ENCODE measurements at places on chromosomes 2 and 18. TPM values are rescaled to one million over a fixed set of nuclear protein-coding genes. Genes with fewer than 3 reads are reported as not detected.

DNA sequence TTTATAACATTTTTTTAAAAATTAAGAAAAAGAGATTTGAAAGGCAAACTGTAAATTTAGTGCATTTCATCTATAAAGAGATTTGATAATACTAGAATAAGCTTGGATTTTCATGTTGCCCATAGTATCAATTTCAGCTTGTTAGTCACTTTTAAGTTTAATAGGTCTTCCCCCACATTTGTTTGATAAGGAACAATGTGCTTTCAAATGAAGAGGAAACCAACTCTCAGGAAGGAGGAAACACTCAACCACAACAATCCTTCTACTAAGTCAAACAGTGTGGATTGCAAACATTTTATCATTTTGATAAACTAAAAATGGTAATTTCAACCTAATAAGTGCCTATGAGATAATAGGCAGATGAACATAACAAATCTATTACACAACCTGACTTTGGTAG, 397.1 kb upstream of the CDH20 start:
- no peak for DNase-seq

GRCh38 chr2:239293775-239294430, 106.9 kb downstream of the HDAC4 start:
- no peak for DNase-seq

- DNase-seq: no peak
These were observed 4.5 kb upstream of the KIDINS220 start for GRCh38 chr2:8841932-8842331.

- DNase-seq: no peak
These were observed 111.3 kb downstream of the TSN start for GRCh38 chr2:121866789-121867188.

- DNase-seq: no peak
These were observed 305.2 kb downstream of the ETAA1 start for GRCh38 chr2:67702284-67702683.

DNA sequence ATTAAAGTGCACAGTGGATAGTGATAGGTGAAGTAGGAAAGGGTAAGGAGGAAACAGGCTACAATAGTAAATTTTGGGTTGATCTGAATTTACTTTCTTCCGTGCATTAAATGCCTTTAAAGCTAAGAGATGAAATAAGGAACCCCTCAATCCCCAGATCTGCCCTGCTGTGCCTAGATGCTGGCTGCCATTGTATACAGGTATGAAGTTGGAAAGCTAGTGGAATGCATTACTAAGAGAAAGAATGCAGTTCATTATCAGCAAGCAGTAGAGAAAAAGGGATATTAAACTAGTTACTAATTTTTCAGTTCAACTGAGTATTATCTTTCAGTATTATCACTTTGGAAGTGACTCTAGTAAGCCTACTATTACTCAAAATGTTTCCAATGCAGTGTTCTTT, 93.3 kb downstream of the WDPCP start:
- no peak for DNase-seq

- DNase-seq: peak; percentile 15
These were observed 95.6 kb downstream of the LAMA3 start for GRCh38 chr18:23784832-23785245.

GRCh38 chr2:142866426-142866825, 11.0 kb upstream of the KYNU start:
- no peak for DNase-seq

- DNase-seq: no peak
These were observed 45.7 kb downstream of the ANKMY1 start for GRCh38 chr2:240512109-240512485.

DNA sequence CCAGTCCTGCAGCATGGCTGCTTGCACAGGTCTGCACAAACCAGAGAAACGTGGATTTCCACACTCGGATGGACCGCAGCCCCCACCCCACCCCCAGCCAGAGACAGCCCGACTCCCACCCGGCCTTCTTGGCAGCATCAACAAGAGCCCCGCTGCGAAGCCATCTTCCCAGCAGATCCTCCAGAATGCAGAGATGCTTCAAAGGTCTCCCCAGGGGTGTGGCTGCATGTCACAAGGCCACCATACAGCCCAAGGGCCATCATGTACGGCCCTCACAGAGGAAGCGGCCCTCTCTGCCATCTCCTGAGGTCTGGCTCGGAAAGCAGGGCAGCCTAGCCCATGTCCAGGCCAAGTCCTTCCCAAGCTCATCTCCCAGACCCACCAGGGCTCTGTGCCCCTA, 11.5 kb downstream of the DNMT3A start:
- no peak for DNase-seq

- DNase-seq: no peak
These were observed 19.0 kb downstream of the MYO3B start for GRCh38 chr2:170196963-170197362.

- DNase-seq: no peak
These were observed 178.7 kb downstream of the CLIP4 start for GRCh38 chr2:29293830-29294438.

DNA sequence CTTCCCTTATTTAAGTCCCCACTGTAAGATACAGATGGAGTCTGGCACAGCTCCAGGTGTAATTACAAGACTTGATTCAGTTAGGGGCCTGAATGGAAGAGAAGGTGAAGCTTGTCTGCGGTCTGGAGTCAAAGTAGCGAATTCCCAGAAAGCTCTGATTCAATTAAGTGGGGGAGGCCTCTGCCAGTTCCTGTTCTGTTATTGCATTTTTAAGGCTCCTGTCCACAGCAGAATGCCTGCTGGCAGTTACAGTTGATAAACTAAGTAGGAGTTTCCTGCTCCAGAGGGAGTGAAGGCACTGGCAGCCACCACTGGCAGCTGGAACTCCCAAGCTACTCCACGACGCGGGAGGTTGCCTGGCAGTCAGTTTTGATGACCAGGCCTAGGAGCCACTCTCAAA, 181.1 kb downstream of the SOCS6 start:
- DNase-seq: no peak

- DNase-seq: peak; percentile 55
These were observed 284.1 kb downstream of the IRS1 start for GRCh38 chr2:226515344-226516055.

DNA sequence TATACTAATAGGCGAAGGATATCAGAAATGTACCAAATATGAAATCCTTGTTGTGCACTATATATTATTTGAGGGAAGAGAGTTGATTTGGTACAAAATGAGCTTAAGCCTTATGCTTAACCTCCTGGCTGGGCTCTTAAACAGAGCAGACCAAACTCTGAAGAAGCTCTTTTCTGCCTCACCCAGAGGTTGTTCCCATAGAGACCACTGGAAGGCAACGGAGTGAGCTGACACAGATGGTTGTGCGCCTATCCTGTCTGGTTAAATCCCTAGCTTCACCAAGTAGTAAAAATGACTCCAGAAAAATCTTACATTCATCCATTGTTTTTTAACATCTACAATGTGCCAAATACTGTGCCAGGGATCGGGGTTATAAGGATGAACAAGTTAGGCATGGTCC, 55.9 kb upstream of the NOL4 start:
- DNase-seq: no peak

GRCh38 chr2:101306410-101306809, 2.1 kb downstream of the RNF149 start:
- no peak for DNase-seq

GRCh38 chr2:146652311-146652710, 1192.5 kb upstream of the ACVR2A start:
- DNase-seq: no peak

DNA sequence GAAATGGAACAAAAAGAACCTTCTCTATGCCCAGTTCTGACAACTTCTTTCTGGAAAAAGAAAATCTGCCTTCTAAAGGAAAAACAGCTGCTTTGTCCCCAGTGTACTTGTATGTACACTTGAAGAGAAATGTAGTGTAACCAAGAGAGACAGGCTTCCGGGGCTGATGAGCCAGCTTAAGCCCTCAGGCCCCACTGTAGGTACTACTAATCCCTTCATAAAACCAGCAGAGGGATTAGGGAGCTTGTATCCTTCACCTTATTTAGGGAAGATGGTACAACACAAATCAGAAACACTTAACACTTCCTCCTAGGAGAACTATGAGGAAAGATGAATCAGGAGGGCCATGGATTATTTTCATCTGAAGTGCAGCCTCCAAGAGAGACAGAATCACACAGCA, 18.8 kb upstream of the SUCLG1 start:
- DNase-seq: no peak

DNA sequence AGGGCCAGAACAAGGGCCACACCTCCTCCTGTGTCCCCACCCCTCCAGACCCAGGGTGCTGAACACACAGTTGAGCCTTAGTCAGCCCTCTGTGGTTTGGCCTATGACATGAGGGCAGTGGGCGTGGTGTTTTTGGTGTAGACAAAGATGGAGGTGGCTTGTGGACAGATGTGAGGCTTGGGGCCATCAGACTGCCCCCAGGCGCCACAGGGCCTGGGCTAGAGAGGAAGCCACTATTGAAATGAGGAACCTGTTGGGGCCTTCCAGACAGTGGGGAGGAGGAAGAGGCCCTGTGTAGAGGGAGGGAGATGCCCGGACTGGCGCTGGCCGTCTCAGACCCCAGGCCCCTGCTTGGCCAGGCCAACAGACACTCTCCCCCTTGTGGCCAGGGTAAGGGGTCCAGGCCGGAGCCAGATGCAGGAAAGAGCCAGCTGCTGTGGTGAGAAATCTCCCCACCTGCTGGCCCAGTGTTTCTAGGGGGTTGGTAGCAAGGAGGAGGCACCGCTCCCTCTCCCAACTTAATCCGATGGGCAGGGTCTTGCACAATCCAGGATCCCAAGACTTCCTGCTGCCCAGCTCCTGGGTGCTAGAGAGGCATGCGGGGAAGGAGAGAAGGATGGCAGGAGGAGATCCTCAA, 53.8 kb downstream of the SMAD7 start:
- no peak for DNase-seq

DNA sequence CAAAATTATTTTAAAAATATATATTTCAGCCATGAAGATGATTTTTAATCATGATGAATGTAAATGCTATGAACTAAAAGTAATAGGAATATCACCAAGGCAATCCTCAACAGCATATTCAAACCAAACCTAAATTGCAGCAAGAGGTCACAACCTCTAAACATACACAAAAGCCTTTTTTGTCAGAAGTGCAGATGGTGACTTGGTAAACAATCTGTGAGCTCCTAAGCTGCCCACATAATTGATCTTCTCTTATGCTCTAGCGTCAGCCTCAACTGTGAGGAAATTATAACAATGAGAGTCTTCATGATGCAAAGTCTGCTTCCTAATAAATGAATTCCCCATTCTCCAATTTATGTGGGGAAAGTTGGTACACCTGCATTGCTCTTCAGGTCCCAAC, 113.2 kb downstream of the TSN start:
- no peak for DNase-seq

GRCh38 chr18:686339-687111, 25.9 kb downstream of the ENOSF1 start:
- DNase-seq: no peak

DNA sequence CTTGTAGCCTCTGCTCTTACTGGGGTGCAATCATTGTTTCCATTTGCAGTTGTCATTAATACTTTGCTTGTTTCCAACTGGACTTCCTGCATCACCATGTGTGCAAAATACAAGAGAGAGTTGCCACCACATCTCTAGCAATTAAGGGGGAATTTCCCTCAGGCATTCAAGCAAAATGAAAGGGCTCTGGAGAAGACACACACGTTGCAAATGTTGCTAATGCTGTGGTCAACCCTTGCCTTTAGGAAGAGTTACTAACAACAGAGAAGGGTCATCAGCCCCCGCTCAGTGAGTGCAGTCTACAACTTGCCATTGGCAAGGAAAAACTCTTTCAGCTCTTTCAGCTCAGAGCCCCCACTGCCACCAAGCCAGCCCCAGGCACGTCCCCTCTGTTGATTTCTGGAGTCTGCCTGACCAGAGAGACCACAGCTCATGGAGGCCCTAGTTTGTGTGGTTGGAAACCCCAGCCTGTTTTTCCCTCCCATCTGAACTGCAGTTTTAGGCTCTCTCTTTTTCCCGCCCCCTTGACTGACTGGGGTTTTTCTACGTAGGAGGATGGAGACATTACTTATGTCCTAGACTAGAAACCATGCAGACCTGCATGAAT, 25.9 kb upstream of the GPR45 start:
- DNase-seq: no peak

DNA sequence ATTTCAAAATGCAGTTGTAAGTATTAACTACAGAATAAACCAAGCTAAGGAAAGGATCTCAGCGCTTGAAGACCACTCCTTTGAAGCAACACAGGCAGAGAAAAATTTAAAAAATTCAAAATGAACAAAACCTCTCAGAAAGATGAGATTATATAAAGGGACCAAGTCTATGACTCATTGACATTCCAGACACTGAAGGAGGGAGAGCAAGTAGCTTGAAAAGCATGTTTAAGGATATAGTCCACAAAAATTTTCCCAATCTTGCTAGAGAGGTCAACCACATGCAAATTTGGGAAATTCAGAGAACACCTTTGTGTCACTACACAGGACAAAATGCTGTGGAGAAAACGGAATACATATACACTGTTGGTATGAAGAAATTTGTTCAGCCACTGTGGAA, 112.6 kb upstream of the MC4R start:
- DNase-seq: no peak

GRCh38 chr2:10772201-10772867, 40.3 kb downstream of the PDIA6 start:
- DNase-seq: no peak

DNA sequence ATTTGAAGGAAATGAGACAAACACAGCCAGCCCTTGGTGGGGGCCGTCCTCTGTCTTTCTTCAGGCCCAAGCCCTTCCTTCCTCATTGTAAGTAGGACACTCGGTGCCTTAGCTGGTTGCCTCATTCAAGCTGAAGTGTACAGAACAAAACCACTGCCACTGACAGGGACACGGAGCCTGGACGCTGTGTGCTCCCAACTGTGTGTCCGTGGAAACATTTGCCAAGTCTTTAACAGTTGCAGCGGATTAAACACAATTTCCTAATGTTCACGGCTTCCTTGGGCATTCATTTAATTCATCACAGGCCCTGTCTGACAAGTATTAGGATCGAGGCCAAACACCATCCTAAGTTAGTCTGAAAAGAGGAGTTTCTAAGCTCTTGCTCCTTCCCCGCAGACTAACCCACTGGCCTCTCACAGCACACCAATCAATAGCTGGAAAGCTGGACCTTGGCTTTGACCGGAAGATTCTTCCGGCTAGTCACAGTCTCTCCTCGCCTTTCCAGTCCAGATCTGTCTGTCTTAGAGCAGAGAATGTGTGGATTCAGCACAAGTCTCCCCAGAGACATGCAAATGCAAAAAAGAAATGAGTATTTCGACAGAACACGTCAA, 68.7 kb upstream of the ACSL3 start:
- DNase-seq: no peak

DNA sequence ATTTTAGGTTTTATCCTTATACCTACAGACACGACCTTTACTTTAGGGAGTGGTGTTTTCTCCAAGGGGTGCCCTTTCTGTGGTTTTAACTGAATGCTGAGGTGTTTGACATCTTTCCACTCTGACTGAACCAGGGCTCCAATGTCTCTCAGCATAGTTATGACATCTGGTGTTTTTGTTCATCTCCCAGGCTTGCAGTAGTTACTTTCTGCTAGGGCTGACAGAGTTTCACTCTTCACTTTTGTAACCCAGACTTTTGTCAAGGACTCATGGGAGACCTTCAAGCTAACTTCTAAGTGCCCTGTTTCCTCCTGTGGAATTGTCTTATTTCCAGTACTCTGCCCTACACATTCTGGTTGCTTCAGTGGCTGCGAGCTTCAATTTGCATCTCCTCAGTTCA, 103.1 kb downstream of the CCDC85A start:
- DNase-seq: no peak

- DNase-seq: no peak
These were observed 107.1 kb upstream of the ZNF516 start for GRCh38 chr18:76602191-76602590.

Gene AGXT
- not detected for polyA plus RNA-seq

Gene UGT1A4
- not detected for polyA plus RNA-seq

Gene ANKRD36B
- polyA plus RNA-seq: 5.4 TPM

Gene ZCCHC2
- 4.9 TPM for polyA plus RNA-seq

Gene MYL1
- not detected for polyA plus RNA-seq

Gene MC5R
- polyA plus RNA-seq: not detected

Gene AQP12A
- polyA plus RNA-seq: not detected

Gene GPR35
- polyA plus RNA-seq: 0.06 TPM

Data from AG04450 (cell line).